ENCODE measurements at places on chromosomes 4 and X.

GRCh38 chr4:6087669-6088341 is 69.6 kb upstream of the C4orf50 start:
- peak; percentile 50 for DNase-seq

DNA sequence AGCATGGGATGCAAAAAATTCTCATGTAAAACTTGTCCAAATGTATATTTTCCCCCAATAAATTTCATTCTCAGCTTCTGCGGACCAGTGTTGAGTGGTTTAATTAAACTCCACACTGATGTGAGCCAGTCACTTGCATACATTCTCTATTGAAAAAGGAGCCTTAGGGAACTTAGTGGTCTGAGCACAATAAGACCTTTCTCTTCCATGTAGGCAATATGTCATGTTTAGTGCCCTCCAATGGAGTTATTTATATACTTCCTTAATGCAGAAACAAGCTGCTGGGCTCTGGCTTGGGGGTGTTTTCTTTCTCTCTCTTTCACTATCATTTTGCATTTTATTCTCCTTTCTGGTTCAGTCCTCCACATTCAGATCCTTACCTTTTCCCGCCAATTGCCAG is 196.9 kb downstream of the ANAPC10 start:
- DNase-seq, result no peak

DNA sequence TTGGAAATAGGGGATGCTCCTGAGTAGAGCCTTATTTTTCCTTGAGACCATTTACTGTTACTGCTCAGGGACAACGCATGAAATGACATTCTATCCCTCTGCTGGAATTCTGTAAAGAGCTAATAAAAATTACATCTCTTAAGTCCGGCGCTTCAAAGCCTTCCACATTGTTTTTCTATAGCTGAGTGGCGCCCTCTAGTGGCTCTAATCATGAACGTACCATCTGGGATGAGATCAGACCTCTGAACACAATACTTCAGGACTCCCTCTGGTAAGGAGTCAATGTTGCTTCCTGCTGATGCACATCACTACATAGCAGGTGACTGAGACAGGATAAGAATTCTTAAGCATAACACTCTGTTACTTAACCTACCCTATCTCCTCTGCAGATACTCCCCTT is 6.0 kb downstream of the HMGN5 start:
- no peak for DNase-seq

GRCh38 chrX:71846429-71846828 is 64.2 kb upstream of the NHSL2 start:
- no peak for DNase-seq

DNA sequence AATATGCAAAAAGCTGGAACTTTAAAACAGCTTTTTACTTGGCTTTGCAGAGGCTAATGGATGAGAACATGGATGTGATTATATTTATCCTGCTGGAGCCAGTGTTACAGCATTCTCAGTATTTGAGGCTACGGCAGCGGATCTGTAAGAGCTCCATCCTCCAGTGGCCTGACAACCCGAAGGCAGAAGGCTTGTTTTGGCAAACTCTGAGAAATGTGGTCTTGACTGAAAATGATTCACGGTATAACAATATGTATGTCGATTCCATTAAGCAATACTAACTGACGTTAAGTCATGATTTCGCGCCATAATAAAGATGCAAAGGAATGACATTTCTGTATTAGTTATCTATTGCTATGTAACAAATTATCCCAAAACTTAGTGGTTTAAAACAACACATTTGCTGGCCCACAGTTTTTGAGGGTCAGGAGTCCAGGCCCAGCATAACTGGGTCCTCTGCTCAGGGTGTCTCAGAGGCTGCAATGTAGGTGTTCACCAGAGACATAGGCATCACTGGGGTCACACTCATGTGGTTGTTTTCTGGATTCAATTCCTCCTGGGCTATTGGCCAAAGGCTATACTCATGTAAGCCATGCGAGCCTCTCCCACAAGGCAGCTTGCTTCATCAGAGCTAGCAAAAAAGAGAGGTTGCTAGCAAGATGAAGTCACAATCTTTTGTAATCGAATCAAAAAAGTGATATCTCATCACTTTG is 15.6 kb downstream of the TLR8 start:
- DNase-seq, result no peak

DNA sequence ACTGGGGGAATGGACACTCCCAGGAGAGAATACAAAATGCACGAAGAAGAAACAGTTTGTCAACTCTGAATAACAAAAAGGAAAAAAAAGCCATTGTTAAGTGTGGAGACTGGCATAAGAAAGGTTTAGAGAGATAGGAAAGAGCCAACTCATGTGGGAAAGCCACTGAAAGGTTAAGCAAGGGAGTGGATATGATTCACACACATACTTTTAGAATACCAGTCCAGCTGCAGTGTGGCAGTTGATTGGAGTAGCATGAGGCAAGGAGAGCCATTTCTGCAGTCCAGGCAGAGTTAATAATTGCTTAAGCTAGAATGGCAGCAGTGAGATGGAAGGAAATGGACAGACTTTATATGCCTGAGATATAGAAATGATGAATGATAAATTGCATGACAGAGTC is 36.9 kb upstream of the ADAD1 start:
- no peak for DNase-seq

DNA sequence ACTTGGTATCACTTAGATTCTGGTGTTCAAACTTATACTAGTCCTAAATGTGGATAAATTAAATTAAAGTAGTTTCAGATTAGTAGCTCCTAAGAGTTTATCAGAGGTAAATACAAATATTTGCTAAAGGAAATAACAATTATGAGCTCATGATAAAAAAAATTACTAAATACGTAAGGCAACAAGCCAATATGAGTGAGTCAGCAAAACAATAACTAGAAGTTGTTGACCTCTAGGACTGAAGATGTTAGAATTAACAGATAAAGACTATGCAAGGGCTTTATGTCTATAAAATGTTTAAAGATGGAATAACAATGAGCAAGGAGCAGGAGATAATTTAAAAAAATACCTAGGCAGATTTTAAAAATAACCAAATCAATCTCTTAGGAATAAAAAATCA is 195.8 kb downstream of the CLCN4 start:
- no peak for DNase-seq

DNA sequence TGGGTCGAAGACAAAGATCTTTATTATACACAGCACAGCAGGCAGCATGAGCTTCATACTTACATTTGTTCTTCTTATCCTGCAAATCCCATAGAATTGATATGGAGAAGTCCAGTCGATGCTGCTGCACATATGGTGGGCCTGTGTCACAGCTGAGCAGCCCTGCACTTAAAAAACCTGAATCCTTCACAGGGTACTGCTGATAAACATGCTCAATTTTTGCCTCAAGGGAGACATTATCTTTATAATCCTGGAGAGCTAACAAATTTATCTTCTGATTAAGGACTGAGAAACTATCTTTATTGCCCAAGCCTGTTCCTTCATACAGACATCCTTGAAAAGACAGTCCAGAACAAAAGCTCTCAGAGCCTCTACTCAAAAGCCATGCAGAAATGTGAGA is 434.4 kb upstream of the FAM47C start:
- DNase-seq, result no peak

DNA sequence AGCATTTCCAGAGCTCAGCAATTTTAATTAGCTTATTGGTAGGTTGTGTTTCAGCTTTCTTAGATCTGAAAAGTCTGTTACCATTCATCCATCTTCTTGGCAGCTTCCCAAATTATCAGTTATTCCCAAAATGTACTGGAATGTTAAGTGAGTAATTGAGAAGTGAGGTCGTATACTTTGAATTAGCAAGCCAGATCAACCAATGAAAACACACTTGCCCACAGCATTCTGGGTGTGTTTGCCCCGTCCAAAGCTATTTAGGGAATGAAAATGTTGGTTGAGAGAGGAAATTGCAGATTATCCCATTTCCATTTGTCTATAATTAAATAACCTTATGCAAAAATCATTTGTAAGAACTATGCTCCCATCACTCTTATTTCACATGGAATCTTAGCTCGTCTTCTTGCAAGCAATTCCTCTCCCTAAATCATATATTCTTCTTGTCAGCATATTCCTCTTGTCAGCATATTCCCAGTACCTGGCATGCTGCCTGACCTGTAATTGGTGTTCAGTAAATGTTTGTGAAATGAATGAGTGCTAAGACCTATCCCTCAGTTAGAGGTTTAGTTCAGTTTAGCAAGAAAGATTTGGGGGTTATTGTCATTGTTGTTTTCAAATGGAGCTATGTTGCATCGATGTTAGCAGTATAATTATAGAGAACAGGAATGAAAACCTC is 23.3 kb upstream of the ANTXR2 start:
- DNase-seq, result no peak

- DNase-seq, result no peak
Measured at GRCh38 chr4:8195431-8195830, 3.7 kb upstream of the SH3TC1 start.

- no peak for DNase-seq
Measured at GRCh38 chr4:71270901-71271300, 67.9 kb upstream of the SLC4A4 start.

GRCh38 chrX:66872771-66873170 is 233.9 kb upstream of the EDA2R start:
- no peak for DNase-seq

DNA sequence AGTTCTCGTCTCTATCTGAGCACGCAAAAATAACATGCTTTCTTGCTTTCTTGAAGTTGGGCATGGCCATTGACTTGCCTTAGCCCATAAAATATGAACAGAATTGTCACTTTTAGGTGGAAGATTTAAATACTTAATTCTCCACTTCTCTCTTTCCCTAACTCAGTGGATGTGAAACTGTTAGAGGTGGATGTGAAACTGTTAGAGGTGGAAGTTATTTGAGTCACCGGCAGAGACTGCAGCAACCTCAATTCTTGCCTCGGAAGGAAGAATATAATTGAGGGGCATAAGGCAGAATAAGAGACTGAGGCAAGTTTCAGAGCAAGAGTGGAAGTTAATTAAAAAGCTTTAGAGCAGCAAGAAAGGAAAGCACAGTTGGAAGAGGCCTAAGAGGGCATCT is 2.8 kb upstream of the PARM1 start:
- DNase-seq, result no peak

DNA sequence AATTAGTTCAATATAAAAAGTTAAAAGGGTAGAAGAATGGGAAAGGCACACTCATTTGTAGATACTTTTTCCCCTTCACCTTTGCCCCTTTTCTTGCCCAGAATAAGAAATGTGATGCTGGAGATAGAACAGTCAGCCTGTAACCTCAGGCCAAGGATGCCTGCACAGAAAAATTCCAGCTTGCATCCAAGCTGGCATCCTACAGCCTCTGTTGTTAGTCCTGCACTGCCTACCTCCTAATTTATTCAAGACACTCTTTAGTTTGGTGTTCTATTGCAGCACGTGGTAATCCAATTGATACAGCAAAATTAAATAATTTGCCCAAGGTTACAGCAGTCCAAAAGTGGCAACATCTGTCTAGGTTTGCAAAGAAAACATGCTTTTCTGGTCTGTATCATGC is 9.7 kb upstream of the USO1 start:
- DNase-seq, result no peak

DNA sequence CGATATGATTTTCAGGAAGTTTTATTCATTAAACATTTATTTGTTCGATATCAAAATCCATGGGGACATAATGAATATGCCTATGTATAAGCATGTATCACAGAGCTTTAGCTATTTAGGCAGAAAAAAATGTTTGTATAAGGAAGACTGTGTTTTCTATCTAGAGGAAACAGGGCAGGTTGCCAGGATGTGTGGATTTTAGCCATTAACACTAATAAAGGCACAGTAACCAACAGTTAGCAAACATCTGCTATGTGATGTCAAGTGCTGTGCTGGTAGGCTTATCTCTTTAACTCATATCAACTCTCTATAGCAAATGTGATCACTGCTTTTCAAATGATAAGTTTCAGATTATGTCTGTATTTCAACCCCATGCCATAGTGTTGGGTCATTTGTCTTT is 708.9 kb upstream of the HS3ST1 start:
- DNase-seq, result no peak

DNA sequence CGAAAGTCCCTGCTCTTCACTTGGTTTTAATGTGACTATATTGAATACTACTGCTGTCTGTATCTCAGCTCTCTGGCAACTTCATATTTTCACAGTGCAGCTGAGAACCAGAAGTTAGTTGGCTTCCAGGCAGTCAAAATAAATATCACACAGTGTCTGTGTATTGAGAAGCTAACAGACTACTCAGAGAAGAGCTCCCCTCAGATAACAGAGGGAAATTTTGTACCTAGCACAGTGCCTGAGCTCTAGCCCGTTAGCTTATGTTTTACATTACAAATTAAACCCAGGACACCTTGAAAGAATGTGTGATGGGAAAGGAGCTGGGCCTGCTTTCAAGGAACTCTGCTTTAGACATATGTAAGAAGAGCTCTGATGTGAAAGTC is 22.7 kb downstream of the JADE1 start:
- no peak for DNase-seq

GRCh38 chrX:78024349-78025059 is 55.1 kb upstream of the PGAM4 start:
- DNase-seq, result peak; percentile 15

GRCh38 chr4:46944345-46944744 is 35.3 kb upstream of the COX7B2 start:
- DNase-seq, result no peak

GRCh38 chrX:55697381-55697780 is 20.2 kb upstream of the RRAGB start:
- DNase-seq, result no peak

- DNase-seq, result no peak
Measured at GRCh38 chr4:153067376-153067775, 131.3 kb downstream of the FHDC1 start.

DNA sequence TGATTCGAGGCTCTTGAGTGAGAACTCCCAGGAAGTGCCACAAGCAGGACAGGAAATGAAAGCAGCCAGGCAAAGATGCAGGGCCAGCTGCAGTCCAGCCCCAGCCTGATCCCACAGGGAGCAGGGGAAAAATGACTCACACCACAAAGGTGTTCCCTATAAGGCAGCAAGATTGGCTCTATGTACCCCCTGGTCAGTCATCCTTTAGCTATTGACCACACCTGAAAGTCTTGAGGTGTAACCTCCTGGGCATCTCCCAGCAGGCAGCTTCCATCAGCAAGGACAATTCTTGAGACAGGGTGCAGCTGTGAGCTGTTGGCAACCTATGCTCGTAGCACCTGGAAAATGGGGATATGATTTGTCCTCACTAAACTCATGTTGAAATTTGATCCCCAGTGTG is 27.9 kb upstream of the EXOC1L start:
- DNase-seq, result no peak

- DNase-seq, result no peak
Measured at GRCh38 chrX:66012094-66012534, 27.8 kb downstream of the VSIG4 start.

Measured in iPS DF 19.7 (cell line).